ENCODE measurements at places on chromosomes 4 and X.

- DNase-seq = peak; percentile 69
These were observed 6.2 kb downstream of the CD99 start for GRCh38 chrX:2697306-2697705.

DNA sequence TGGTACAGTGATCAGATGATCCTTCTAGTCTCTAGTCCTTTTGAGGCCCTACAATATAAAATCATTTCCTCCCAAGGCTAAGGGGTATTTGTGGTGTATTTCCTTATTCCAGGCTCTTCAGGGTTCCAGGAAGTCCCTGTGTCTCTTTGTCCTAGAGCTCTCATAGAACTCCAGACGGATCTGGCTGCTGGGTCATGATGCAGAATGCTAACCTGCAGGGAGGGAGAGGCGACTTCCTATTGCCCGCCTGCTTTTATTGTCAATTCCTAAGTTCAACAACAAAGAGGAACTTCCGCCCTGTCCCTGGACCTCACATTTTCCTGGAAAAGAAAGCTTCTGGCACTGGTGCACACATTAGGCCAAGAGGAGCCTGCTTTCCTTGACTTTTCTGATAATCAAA lies 45.9 kb upstream of the ZNF827 start:
- no peak for DNase-seq

- peak; percentile 67 for DNase-seq
These were observed 12.6 kb downstream of the BCOR start for GRCh38 chrX:40085102-40085551.

GRCh38 chr4:105683038-105683437 lies 25.5 kb downstream of the INTS12 start:
- DNase-seq = peak; percentile 85

DNA sequence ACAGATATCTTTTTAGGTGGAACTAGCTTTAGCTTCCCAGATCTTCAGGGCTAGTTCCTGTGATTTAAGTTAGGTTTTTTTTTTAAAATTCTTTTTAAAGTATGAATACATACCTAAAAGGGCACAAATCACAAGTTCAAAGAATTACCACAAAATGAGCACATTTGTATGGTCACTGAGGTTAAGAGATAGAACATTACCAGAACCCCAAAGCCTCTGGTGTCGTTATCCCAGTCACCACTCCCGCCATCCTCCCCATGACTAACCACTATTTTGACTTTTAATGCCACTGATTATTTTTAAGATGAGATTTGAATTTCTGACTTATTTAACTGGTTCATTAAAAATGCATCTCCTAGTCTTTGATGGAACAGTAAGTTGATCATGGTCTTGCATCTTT lies 5.4 kb downstream of the PGK1 start:
- no peak for DNase-seq

DNA sequence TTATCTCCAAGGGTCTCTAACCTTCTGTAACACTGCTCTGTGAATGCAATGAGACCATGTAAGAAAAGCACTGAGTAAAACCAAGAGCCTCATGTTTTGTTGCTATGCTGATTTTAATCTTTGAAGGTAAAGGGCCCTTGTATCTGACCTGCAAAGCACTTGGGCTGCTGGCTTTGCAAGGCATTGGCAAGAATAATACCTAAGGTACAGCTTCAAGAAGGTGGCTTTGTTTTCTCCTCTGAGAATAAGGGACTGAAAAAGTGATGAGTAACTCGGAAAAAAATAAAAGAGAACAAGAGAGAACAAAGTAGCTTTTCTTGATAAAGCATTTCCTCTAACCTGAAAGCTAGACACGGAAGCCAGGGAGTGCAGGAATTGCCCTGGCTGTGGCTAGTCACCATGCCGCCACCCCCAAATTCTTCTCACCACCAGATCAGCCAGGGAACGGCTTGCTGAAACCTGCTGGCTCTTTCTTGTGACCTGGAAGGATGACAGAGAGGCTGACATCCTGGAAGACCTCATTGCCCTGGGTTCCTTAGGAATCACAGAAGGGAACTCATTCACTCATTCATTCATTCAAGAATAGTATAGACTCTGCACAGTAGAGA lies 41.8 kb upstream of the HS3ST1 start:
- DNase-seq = peak; percentile 87

DNA sequence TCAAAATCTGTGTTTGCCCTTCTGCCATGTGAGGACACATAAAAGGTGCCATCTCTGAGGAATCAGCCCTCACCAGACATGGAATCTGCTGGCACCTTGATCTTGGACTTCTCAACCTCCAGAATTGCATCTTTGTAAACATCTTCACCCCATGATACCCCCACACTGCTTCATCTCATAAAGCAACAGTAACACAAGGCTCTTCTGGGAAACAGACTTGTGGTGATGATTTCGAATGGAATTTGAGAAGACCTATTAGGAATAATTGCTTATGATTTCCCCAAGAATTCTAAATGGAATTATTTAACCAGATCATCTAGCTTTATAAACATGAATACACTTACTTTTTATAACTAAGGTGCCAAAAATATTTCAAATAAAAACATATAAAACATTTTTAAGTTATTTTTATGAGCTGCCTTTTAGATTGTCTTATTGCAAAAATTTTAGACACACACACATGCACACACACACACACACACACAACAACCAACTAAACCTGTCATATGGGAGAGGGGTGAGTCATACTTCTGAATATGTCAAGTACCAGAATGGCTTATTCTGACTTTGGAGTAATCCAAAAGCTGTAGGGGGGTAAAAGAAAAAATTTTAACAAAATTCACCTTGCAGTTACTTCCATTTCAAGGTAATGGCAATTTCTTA lies 82.0 kb downstream of the USP46 start:
- DNase-seq = peak; percentile 74

DNA sequence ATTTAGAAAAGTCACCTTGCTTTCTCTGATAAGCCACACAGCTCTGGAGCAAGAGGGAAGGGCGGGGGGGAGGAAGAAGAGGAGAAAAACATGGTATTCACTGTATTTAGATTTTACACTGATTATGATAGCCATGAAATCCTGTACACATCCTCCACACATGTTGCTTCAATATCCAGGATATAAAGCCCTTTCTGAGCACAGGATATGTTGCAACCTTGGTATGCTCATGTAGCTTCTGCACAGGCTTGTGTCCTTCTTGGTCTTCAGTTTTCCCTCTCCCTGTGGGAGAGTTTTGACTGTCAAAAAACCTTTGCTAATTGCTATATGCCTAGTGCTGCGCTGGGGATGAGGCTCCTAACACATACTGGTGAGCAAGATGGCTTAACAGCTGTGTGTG lies 61.9 kb upstream of the DAPP1 start:
- peak; percentile 53 for DNase-seq

DNA sequence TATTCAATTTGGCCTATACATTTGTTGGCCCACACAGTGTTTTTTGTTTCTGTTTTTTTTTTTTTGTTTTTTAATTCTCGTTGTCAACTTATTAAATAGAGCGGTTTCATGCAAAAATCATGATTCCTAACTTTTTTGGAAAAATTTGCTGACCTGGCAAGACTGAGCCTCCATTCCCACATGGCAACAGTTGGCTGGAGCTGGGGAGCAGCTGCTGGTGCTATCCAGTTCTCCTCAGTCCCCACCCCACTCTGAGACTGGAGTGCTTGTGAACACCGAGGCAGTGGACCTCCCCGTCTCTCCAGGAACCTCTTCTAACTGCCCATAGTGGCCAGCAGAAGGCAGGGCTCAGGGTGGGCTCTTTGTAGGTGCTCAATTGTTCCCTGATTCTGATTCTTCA lies 95.7 kb upstream of the OTUD4 start:
- no peak for DNase-seq

GRCh38 chr4:44927399-44928380 lies 201.3 kb upstream of the GNPDA2 start:
- peak; percentile 28 for DNase-seq

DNA sequence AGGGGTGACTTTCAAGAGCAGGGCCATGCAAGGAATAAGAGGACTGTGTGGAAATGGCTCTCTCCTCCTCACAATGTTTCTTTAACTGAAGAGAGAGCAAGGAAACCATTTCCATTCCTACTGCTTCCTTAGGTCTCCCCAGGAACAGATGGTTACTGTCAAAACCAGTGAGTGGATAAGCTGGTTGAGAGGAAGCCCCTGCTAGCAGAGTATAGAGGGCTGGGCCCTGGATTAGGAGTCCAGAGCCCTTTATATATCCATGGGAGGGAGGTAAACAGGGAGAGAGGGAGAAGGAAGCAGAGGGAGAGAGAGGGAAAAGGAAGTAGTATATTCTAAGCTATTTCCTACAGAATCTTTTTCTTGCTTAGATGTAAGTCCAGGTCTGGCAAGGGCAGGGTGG lies 43.8 kb upstream of the LAS1L start:
- DNase-seq = no peak

DNA sequence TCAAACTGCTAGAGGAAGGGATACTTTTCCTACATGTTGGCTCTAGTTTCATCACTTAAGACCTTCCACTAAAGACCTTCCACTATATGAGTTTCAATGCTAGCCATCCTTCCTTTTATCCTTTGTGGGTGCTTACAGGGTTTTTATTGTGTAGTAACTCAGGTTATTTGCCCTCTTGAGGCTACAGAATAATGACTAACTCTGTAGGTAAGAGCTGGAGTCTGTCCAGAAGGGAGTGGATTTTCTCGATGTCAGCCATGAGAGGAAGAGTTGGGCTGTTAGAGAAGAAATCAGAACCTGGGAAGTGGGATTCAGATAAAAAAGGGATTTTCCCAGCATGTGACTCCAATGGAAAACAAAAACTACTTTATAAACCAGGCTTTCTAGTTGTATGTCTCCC lies 27.5 kb upstream of the HERC5 start:
- peak; percentile 46 for DNase-seq

GRCh38 chr4:13548059-13548983 lies 4.0 kb upstream of the NKX3-2 start:
- no peak for DNase-seq

DNA sequence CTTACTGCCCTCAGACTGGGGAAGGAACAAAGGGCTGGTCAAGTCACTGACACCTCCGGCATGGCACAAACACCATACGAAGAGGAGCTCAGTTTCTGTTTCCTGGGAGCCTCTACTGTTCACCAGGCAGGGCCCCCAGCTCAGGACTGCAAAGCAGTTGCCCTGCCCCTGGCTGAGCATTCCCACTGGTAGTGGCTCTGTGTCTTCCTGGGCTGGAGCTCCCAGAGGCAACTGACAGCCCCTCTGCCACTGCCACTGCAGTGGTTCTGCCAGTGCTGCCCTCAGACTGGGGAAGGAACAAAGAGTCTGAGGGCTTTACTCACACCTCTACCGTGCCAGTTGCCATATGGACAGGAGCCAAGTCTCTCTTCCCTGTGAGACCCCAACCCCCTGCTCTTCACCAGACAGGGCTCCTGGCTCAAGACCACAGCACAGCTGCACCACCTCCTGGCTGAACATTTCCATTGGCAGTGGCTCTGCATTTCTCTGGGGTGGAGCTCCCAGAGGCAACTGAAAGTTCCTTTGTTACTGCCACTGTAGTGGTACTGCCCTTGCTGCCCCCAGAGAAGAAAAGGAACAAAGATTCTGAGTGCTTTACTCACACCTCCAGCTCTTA lies 67.9 kb downstream of the SMARCA5 start:
- DNase-seq = no peak

- DNase-seq = peak; percentile 10
These were observed 724 bp downstream of the THOC2 start for GRCh38 chrX:123731987-123732669.

DNA sequence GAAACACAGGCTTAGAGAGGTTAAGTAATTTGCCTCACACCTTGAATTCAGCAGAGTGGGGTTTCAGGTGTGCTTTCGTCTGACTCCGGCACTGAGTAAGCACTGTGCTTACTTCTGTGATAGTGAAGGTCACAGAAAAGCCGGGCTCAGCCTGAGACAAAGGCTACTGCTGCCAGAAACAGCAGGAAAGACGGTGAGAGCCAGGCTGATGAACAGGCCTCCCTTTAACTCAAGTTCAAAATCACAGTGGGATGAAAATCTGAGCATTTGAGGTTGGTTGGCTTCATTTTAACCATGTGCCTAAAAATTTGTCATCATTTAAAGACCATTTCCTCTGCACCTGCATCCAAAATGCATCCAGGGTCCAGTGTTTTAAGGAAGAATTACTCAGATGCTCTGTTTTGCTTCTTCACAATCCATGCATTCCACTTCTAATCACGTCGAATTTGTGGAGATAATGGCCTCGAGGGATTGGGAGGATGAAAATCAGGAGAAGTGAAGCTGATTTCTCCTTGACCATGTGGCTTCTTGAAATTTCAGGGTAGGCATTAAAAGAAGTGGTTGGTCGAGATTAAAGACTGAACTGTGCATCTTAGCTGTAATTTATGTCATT lies 121.2 kb upstream of the LNX1 start:
- no peak for DNase-seq

DNA sequence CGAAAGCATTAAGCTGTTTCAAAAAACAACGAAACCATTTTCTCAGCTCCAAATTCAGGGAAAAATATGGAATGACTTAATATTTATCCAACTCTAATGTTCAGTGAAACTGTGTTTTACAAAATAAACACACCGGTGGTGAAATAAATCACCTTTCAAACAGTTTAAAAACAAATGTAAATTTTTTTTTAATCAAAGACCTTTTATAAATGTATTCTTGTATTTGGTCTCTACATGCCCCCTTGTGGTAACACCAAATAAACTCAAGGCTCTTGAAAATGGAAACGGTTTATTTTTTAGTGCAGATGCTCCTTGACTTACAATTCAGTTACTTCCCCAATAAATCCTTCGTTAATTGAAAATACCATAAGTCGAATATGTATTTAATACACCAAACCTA lies 45.8 kb upstream of the ITM2A start:
- peak; percentile 7 for DNase-seq

DNA sequence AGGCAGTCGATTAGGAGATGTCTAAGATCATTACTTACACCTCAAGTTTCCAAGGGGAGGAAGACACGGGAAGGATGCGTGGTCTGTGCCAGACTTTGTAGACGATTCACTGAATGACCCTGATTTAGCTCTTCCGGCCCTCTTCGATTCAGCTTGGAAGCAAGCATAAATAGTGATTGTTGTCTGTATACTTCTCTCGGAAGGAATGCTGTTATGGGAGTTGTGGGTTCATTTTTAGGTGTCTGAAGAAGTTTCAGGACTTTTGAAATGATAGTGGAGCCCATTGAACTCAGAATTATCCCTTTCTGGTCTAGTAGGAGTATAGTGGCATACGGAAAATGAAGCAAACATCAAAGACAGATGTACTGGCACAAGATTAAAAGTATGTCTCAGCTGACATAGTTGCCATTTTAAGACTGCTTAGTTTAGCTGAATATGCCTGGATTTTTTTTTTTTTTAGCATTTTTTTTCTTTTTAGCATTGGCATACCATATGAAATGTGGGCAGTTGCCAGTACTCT lies 1.0 kb upstream of the ANKRD17 start:
- no peak for DNase-seq

- no peak for DNase-seq
These were observed 11.9 kb downstream of the HTT-AS start for GRCh38 chr4:3062471-3062870.

DNA sequence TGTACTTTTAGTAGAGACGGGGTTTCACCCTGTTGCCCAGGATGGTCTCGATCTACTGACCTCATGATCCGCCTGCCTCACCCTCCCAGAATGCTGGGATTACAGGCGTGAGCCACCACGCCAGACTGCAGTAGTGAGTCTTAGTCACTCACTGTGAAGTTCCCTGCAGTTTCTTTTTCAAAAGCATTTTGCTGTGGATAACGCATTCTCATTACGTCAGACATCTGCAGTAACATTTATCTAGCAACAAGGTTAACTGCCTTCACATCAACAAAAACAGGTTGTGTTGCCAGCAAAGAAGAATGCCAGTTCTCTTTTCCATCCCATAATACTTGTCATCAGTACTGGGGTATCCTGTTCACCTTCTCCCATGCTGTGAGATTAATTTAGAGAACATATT lies 164.6 kb downstream of the DHRSX start:
- no peak for DNase-seq

- no peak for DNase-seq
These were observed 48.1 kb upstream of the PLK4 start for GRCh38 chr4:127832585-127832984.

- no peak for DNase-seq
These were observed 63.8 kb upstream of the WWC2 start for GRCh38 chr4:183035256-183035655.
